Activated naive CD8-positive, alpha-beta T cell treated with anti-CD3 and anti-CD28 coated beads, Interleukin-2, amount 50 U/mL, for 24 hours (primary cell): ENCODE measurements at places on chromosomes 7 and 10.
A peak's percentile ranks its signal among the peaks of the same experiment; 100 is the strongest.

DNA sequence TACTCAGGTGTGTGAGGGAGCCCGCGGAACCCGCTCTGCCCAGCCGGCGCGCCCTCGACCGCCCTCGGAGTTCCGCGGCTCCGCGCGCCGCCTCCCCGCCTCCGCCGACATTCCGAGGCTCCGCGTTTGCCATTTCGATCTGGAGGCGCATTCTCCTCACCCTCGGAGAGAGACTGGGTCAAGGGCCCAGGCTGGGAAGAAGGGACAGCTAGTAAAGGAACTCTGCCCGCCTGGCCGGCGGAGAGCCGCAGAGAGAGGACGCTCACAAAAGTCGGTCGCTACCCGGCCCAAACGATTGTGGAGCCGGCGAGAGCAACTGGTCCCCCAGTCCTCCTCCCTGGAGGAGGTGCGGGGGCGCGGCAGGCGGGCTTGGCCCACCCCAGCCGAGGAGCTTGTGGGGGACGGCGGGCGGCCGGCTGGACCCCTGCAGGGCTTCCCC lies 74.5 kb upstream of the LEP start:
- no peak for DNase-seq

DNA sequence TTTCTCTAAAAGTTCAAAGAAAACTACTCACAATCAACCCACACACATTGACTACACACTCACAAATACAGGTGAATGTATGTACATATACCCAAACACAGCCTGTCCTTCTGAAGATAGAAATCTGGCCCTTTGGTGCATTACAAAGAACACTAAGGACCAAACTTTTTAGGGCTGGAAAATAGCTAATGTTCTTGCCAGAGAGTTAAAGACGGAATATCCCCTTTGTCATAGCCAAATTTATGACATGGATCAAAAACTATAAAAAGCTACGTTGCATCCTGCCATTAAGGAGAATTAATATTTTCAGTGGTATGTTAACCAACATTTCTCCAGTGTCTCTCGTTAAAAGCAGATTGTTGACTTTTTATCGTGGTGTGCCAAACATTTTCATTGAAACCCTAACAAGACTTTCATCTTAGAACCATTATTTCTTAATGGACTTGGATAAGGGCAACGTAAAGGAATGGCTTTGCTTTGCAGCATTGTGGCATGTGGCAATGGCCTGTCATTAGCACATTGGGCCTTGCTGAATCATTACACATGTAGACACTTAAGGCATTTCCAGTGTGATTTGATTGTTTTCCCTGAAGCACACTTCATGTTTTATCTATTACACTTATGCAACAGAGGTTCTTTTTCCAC lies 150.9 kb upstream of the MEOX2 start:
- no peak for DNase-seq

- no peak for DNase-seq
Observed at GRCh38 chr7:27779873-27780272, 39.9 kb downstream of the TAX1BP1 start.

GRCh38 chr10:119701861-119702260 lies 24.0 kb upstream of the INPP5F start:
- DNase-seq, result no peak

GRCh38 chr7:26467104-26467503 lies 175.4 kb downstream of the SNX10 start:
- no peak for DNase-seq

DNA sequence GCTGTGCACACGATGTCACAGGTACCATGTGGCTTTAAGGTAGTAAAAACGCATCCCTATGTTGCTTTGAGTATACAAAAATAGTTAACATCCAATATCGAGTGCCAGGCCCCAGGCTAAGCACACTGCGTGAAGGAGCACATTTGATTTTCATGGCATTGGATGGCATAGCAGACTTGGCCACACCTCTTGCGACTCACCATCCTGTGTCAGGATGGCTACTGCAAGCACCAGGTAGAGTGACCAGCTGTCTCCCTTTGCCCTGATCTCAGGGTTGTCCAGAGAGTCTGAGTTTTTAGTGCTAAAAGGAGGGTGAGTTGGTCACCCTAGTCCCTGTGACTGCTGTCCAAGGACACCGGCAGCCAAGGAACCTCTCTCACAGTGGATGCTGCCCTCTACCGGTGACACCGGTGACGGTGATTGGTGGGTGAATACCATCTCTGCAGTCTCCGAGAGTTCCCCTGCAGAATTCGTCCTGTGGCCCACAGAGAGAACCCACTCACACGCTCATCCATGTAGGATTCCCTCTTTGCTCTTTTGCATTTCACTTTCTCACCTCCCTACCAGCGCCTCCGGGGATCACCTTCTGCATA lies 76.1 kb downstream of the BICC1 start:
- DNase-seq, result no peak

DNA sequence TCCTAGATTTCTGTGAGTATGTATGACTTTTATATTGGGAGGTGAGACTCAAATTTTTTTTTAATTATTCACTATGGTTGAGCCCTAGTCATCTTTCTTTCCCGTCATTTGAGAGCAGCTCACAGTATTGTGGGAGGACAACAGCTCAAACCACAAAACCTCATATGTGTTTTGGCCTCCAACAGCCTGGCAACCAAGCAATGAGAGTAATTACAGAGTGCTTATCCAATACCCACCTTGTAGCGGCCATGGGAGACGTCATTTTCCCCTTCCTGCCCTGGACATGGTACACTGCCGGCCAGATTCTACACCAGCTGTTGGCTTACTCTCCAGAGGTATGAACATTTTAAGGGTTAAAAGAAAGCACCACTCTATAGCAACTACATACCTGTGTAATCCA lies 49.1 kb downstream of the DOCK4 start:
- DNase-seq, result no peak

GRCh38 chr10:70112071-70112470 lies 20.6 kb downstream of the AIFM2 start:
- DNase-seq, result no peak

- DNase-seq, result no peak
Observed at GRCh38 chr10:121404611-121405010, 193.6 kb downstream of the FGFR2 start.

- DNase-seq, result no peak
Observed at GRCh38 chr7:93958216-93958615, 36.7 kb downstream of the GNG11 start.

DNA sequence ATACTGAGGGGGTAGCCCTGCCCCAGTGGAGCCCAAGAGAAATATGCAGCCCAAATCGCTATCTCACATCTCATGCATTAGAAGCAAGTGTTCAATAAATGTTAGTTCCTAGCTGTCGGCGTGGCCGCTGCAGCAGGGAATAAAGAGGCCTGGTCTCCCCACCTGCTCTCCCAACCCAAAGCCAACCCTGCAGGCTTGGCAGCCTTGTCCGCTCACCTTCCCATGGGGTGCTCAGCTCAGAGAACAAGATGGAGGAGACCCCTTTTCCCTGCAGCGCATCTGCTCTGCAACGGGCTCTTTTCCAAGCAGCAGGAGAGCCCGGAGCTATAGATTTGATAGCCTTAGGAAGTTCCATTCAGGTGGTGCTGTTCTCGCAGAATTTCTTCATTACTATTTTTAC lies 12.0 kb upstream of the DOCK1 start:
- DNase-seq, result no peak

DNA sequence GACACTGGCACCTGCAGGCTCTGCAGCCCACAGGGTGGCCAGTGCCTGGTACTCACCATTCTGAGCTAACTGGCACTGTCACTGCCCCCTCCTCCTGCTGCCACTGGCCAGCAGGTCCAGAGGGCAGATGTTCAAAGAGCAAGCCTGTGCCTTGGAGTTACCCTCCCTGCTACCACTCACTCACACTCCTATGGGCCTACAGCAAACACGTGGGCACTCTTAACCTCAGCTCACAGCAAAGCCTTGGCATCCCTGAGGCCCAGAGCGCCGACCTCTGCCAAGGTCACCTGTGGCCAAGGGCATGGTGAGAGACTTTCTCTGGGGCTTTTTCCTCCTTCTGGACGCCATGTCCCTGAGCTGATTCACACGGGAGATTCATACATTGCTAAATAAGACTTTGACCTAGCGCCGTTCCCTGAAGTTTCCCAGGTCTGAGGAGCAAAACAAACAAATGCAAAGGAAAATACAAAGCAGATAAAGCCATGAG lies 270.0 kb upstream of the PPP2R2D start:
- DNase-seq, result no peak

DNA sequence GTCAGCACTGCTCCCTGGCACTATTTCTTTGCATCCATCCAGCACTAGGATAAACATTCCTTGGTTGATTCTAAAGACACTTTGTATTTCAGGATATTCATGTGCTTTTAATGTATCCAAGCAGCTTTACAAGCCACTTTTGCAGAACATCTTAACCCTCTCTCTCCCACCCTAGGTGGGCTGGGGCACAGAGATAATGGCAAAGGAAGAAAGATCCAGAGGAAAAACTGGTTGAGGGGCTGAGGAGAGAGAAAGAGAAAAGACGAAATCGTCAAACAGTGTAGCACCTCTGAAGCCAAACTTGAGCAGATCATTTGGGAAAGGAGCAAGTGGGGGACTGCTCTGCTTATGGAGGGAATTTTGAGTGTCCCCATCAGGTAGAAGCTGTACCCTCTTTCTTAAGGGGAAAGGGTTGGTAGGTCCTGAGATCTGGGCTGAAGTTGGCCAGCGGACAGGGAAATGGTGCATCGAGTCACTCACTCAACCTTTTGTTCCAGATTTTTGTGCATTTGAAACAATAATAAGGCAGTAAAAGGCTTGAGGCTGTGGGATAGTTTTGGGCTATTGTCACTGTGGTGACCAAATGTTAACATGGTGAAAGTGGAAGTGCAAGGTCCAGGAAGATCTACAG lies 4.2 kb upstream of the HOXA13 start:
- DNase-seq, result no peak

GRCh38 chr10:36722777-36723176 lies 402.6 kb upstream of the ANKRD30A start:
- no peak for DNase-seq

GRCh38 chr7:16599860-16600259 lies 45.7 kb downstream of the ANKMY2 start:
- no peak for DNase-seq

DNA sequence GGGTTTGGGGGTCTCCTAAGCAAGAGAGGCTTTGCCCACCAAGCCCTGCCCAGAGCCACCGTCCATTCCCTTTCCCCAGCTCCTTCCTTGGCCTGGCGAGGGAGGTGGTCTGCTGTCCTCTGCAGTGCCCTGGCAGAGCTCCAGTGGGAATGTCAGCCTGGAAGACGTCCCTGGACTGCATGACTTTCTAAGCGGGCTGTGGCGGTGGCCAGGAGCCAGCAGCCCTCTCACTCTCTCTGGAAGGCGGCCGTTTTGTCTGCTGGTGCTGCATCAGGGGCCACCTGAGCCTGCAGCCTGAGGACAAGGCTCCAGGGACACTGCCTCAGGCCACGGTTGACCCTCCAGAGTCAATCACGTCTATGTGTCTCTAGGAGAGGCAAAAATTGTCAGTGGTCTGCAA lies 271.0 kb downstream of the SKAP2 start:
- DNase-seq, result no peak

DNA sequence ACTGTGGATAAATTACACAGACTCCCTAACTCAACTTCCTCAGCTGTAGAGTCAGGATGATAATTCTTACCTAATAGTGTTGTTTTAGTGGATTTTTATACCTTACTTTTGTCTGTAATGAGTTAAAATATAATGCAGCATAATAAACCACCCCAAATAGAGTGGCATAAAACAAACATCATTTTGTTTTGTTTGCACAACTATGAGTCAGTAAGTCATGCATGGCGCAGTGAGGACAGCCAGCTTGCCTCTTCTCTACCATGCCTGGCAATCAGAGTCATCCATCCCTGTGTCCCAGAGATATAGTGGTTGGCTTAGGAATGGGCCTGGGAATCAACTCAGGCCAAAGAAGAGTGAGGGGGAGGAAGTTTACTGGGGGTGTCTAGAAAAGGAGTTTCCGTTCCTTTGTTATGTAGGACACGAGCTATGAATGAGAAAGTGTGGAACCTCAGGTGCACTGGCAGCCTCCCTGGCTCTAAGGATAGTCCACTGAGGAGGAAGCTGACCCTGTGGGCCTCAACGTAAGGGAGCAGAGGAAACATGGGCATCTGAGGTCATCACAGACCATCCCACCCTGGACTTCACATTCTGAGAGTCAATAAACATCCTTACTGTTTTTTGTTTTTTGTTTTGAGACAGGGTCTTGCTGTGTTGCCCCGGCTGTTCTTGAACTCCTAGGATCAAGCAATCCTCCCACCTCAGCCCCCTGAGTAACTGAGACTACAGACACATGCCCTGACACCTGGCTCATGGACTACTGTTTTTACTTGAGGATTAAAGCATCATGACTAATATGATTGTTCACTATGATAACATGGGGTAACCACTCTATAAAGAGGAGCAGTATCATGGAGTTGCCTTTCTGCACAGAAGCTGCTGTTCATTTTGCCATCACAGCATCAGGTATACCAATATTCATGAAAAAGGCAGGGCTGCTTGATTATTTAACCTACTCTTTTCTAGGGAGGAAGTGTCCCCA lies 21.0 kb upstream of the GRB10 start:
- no peak for DNase-seq

DNA sequence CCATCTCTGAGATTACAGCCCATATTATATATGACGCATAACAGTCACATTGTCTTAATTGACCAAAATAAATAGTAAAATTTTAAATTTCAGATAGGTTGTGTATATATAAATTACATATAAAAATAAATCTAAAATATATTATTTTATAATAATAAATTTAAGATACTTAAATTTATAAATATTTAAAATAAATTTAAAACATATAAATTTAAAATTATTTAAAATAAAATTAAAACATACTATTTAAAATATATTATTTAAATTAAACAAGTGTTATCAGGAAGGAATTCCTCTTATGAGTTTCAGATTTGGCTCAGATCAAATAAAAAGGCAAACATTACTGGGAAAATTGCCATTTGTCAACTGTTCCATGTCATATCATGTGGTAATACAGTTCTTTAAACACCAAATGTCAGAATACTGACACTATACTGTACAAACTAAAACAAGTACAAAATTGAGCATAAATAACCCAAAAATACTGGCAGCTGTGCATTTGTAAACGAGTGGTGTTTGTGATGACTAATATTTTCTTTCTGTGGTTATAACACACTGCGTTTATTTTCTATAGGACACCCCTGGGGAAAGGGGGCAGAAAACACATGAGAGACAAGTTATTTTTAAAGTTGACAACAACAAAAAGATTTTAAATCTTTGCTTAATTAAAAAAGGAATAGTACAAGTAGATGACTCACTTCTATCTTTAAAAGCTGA lies 71.3 kb upstream of the DGKB start:
- no peak for DNase-seq

- DNase-seq, result no peak
Observed at GRCh38 chr7:1457949-1458682, 1.2 kb downstream of the MICALL2 start.

GRCh38 chr10:30747633-30748032 lies 118.1 kb upstream of the LYZL2 start:
- peak; percentile 44 for DNase-seq

- DNase-seq, result no peak
Observed at GRCh38 chr10:29698773-29699490, 64.2 kb upstream of the SVIL start.

- DNase-seq, result no peak
Observed at GRCh38 chr10:132302421-132303310, 5.1 kb downstream of the STK32C start.

DNA sequence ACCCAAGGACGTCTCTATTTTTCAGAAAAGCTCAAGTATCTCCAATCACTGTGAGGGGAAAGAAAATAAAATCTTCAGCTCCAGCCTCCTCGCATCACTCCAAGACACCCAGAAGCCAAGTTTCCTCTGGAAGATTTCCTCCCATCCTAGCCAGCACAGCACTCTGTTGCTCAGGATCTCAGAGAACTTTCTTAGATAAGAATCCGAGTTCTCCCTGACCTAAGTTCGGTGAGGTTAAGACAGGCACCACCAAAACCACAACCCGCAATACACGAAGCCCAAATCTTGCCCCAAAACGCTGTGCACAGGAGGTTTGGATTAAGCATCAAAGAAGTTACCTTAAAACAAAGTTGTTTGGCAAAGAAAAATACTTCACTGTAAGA lies 4.2 kb downstream of the FAM53B start:
- no peak for DNase-seq
